Uterus (tissue), 4 donors: ENCODE measurements at places on chromosomes 12 and 14. TPM values are rescaled to one million over a fixed set of nuclear protein-coding genes. Genes with fewer than 3 reads are reported as not detected.

GRCh38 chr12:109057376-109057775 lies 5.0 kb downstream of the USP30 start:
- no peak overlapping the region for H3K4me3 ChIP-seq
- H3K4me1 ChIP-seq = no peaks in the 10 kb centered on the region
- no peaks in the 10 kb centered on the region for H3K36me3 ChIP-seq
- DNase-seq = no peak
- H3K27me3 ChIP-seq = no peaks in the 10 kb centered on the region
- H3K27ac ChIP-seq = no peak overlapping the region

DNA sequence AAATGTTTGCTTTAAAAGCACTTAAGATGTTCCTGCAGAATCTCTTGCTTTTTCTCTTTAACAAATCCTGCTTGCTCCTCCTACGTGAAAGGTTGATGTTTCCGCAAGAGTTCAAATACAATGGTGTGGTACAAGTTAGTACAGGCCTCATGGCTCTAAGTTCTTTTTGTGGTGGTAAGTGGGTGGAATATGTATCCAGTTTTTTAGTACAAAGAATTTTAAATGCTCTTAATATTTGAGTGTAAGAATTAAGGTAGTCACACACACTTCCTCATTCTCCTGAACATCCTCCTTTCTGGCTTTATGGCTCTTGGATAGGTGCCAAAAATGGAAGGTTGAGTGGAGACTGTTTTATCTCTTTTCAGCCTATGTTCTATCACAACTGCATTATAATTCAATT lies 1.8 kb downstream of the OTOGL start:
- peak overlapping the region; percentile 16 for H3K27ac ChIP-seq
- DNase-seq = no peak
- no peaks in the 10 kb centered on the region for H3K36me3 ChIP-seq
- H3K4me3 ChIP-seq = no peak overlapping the region
- H3K27me3 ChIP-seq = no peaks in the 10 kb centered on the region
- no peaks in the 10 kb centered on the region for H3K4me1 ChIP-seq

- peak; percentile 67 for DNase-seq
- H3K36me3 ChIP-seq = no peaks in the 10 kb centered on the region
- H3K27ac ChIP-seq = peak overlapping the region; percentile 100
- H3K27me3 ChIP-seq = no peaks in the 10 kb centered on the region
These were observed 64.8 kb upstream of the PTGR2 start for GRCh38 chr14:73786636-73787485.

- DNase-seq = no peak
- no peaks in the 10 kb centered on the region for H3K36me3 ChIP-seq
- peaks cover 8% of the 10 kb centered on the region for H3K4me1 ChIP-seq
- peak overlapping the region; percentile 94 for H3K27ac ChIP-seq
These were observed 21.4 kb downstream of the KLRK1 start for GRCh38 chr12:10368206-10369171.

CIDEB gene
- total RNA-seq = 18.6 TPM

- H3K4me3 ChIP-seq = no peak overlapping the region
- H3K27me3 ChIP-seq = no peaks in the 10 kb centered on the region
- no peak for DNase-seq
- H3K36me3 ChIP-seq = no peaks in the 10 kb centered on the region
These were observed 7.1 kb downstream of the A2M start for GRCh38 chr12:9108504-9109212.

DNA sequence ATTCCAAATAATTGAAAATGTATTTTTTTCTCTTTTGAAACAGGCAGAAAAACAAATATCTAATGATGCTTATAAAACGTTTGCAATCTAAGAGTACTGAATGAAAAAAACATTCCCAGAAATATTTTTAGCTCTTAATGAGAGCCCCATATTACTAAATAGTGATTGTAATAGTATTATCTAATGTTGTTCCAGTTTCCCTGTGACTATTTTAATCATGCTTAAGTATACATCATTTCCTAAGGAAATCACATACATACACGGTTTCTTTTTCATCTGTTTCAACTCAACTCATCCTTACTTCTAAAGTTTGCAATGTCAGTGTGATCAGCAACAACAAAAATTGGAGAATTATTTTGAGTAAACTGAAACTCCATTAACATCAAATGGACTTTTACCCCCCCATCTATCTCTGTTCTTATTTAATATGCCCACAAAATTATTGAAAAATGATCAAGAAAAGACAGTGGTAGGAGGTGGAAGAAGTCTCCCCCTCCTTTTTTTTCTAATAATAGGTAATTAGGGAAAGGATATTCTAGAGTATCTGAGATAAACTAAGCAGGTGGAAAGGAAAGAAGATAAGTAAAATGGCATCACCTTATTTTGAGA lies 530.1 kb upstream of the ATP2B1 start:
- no peak for DNase-seq
- no peak overlapping the region for H3K27ac ChIP-seq
- no peak overlapping the region for H3K4me3 ChIP-seq
- H3K36me3 ChIP-seq = no peaks in the 10 kb centered on the region
- no peaks in the 10 kb centered on the region for H3K4me1 ChIP-seq
